ENCODE measurements at places on chromosomes 2 and 18.

- no peak for DNase-seq
Observed at GRCh38 chr2:27255187-27255586, 7.7 kb downstream of the SLC30A3 start.

DNA sequence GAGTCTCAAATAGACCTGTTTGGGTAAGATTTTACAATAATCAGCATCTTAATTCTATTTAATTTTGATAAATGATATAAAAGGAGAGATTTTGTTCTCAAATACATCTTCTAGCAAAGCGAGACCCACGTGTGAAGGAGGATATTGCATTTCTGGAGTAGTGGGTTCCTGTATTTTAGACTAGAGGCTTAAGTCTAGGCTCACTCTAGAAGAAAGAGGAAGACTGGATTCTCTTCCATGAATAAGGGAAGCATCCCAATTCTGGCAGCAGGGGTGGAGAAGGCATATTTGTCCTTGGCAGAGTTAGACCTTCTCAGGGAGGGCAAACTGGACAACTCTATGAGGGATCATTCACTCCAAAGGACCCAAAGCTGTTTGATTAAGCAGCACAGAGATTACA lies 11.3 kb upstream of the FAM228A start:
- no peak for DNase-seq

DNA sequence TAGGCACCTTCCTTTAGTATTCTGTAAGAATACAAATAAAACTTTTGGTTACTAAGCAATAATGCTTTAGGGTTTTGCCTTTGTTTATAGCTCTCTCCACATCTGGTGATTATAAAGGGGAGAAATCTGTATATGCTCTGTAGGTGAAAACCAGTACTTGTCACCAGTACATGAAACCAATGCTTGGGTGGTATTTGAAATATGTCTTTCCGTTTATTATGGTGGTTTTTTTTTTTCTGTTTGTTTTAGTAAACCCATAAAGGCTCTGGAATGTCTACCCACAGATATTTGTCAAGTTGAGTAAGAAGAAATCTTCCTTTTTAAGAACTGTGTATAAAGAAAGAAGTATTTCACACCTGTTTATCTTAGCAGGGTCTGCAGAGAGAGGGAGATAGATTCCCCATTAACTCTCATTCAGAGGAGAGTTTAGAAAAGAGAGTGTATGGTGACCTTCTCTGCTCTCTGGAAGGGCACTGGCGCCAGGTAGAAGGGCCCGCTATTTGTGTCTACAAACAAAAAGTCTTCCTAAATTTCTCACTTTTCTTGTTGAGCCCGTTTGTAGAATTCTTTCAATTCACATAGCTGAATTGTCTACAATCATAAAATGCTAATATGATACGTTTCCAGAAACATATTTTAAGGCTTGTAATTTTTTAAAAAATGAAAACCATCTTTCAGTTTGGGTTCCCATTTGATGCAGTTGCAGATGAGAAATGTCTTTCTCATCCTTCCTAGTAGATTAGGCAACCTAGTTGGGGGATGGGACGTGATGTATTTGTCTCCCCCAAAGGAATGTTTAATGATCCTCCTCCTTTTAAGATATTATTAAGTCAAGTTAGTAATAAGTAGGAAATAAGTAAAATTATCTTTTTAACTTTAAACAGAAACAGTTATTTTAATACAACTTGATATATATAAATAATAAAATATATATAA lies 33.9 kb downstream of the MAP3K20 start:
- no peak for DNase-seq

DNA sequence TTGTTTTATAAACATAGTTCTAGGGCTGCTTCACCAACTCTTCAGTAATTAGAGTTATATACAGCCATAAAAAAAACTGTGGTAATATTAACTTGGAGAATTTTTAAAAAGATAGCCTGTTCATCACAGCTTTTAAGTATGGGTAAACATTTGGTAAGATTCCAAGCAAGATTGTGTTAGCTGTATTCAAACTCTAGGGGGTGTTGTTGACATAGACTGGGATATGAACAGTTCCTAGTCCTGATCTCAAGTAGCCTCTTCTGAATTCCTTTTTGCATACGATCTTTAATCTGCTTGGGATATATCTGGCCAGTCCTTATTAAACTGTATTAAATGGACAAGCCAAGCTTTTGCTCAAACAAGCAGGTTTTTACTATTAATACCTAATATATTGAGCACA lies 13.4 kb downstream of the NOP58 start:
- DNase-seq = peak; percentile 19

DNA sequence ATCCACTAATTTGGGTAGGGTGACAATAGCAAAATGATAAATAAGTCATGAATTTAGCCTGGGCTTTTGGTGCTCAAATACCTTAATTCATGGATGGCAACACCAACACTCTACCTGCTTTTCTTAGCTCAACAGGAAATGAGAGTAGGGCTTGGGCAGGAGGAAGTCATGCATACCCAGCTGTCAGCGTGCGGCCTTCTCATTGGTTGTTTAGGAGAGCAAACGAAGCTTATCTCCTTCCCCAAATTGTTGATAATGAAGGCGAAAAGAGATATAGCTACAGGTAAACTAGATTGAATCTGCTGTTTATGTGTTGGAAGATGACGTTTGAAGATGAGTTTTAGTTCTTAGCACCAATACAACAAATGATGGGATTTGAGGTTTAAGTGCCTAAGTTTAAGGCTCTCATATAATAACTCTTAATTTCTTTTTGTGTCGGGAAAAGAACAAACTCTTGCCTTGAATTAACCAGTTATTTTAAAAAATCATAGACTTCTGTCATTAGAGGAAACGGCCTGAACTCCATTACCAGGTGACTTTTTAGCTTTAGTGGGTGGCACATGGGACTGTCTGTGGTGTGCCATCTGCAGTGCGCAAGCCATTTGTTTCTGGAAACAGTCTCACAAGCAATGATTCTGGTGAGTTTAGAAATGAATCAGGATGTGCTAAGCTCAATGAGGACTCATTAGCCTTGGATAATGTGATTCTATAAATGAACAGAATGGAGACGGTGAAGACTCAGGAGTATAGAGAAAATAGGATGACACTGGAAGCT lies 19.8 kb downstream of the MAP4K4 start:
- no peak for DNase-seq

DNA sequence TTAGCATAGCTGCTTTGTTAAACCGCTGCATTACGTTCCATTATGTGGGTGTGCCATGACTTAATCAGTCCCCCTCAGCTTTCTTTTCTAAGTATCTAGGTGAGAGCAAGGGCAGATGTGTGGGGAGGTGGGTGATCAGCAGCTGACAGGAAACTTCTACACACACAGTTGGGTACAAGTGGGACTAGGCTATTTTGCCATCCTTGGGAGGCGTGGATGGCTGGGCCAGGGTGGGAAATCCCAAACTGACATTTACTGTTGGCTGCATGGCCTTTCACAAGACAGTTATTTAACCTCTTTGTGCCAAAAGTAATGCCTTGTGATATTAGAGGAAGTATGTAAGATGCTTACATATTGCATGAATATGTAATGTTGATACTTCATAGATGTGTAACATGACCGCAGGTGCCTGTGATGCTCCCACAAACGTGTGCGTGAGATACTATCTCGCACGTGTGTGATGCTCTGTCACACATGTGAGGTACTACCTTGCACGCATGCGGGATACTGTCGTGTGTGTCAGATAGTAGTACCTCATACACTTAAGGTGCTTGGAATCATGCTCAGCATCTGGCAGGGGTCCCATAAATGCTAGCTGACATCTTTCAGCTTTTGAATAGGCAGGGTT lies 314.5 kb downstream of the PRKCE start:
- DNase-seq = no peak

DNA sequence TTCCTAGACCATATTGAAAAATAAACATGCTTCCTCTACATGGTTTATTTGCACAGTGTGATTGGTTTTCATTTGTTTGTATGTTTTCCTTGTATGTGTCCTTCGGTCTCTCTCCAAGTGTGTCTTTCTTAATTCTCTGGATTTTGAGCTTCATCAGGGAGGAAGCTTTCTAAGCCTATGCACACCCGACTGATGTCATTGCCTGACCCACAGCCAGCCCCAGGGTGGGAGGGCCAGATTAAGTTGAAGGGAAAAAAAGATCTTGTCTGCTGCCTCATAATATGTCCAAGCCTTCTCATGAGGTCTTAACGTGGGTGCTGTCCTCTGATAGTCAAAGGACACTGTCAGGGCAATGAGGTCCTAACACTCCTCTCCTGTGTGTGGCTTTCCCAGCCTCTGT lies 115.2 kb downstream of the MARCHF4 start:
- DNase-seq = no peak

DNA sequence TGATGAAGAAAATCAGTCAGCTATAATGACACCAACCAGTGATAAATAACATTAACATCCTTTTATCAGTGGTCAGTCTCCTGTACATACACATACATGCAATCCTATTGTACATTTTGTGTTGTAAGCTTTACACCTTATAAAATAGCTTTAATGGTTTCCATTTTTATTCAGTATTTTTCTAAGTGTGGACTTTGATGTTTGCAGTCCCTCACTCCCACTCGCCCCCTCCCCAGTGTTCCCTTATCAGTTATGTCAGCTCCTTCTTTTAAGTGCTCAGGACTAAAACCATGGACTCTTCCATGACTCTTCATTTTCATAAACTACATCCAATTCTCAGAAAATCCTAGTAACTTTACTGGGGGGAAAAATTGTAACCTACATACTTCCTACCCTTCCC lies 713.0 kb downstream of the LRRTM4 start:
- no peak for DNase-seq

DNA sequence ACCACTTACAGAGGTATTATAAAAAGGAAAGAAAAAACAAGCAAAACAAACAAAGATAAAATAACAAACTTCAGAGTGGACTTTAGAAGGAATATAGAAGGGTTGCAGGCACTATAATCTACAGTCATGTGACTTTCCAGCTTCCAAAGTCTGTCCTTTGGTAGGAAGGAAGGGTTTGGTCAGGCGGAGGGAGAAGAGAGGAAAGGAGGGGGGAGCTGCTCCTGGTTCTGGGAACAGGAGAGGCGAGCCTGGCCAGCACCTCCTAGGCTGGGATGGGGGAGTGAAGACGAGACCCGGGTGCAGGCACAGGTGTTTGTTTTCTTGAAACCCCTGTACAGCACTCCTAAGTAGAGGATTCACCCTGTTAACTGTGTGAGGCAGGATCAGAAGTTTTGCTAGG lies 53.8 kb upstream of the GATA6 start:
- DNase-seq = no peak

DNA sequence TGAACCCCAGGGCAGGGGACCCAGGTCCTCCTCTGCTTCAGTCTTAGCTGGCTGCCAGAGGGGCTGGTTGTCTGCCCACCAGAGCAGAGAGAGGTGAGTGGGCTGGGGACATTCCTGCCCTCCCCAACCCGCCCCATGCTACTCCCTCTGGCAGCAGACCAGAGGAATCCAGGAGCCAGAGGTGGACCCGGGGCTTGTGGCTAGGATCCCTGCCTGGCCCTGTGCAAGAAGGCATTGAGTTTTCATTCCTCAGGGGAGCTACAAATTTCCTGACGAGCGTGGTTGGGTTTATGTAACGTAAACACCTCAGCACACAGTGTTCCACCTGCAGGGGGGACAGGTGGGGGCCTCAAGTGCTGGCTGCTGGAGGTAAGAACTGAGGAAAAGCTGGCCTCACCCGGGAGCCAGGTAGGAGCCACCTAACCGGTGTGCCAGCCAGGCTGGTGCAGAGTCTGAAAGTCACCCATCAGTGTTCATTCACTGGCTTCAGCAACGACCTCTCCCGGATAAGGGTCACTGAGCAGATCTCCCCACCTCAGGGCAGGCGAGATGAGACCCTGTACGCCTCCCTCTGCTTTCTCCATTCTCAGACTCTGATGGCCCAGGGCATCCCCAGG lies 246.8 kb downstream of the DYSF start:
- peak; percentile 2 for DNase-seq

GRCh38 chr18:47815486-47816270 lies 114.8 kb downstream of the SMAD2 start:
- DNase-seq = no peak

DNA sequence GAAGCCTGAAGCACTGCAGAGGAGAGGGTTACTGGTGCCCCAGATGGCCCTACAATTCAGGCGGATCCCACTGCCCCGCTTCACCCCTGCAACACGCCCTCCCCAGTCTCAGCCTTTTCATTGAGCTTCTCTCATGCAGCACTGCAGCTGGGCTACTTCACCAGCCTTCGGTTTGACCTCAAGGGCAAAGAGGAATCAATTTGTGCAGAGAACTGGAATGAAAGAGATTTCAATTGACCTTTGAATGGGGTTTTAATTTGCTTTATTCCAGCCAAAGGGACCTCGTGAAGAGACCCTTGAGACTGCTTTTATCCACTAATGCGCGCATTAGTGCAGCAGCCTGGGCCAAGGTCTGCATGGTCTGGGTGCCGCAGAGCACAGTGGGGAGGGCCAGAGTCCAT lies 8.8 kb upstream of the POMC start:
- no peak for DNase-seq

- DNase-seq = no peak
Observed at GRCh38 chr18:41058351-41059125, 896.5 kb upstream of the PIK3C3 start.

- DNase-seq = no peak
Observed at GRCh38 chr2:143175438-143175837, 46.2 kb downstream of the ARHGAP15 start.

GRCh38 chr2:46114996-46115395 lies 182.2 kb upstream of the EPAS1 start:
- no peak for DNase-seq

GRCh38 chr2:53445383-53446070 lies 322.1 kb upstream of the CHAC2 start:
- no peak for DNase-seq

DNA sequence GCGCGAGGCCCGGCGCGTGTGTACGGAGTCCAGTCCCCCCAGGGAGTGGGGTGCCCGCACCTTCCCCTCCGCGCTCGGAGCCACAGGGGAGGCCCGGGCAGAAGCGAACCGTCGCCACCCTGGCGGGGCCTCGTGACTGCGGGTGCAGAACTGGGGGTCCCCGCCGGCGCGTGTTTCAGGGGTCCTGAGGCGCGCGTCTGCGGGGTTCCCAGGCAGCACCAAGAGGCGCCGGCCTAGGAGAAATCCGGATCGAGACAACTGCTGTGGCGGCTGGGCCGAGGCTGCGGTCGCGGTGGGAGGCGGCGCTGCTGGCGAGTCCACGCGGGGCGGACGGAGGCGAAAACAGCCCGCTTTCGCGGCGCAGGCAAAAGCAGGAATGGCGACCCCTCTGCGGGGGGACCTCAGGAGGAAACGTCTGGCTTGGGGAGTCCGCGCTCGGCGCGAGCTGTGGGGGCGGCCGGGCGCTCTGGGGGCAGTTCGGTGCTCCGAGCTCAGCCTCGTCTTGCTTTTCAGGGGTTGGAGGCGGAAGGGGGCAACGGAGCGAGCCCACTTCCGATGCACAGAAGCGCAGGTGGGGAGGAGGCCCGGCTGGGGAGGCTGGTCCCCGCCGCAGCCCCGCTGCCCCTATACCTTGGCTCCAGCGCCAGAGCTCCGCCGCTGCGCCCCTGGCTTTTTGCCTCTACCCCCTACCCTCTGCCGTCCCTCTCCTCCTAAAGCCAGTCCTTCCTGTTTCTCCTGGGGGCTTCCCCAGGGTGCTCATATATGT lies 81.5 kb upstream of the LDLRAD4 start:
- DNase-seq = peak; percentile 66

GRCh38 chr2:237874585-237875161 lies 15.2 kb downstream of the RAMP1 start:
- peak; percentile 39 for DNase-seq
